ENCODE measurements at places on chromosomes 16 and 17.

DNA sequence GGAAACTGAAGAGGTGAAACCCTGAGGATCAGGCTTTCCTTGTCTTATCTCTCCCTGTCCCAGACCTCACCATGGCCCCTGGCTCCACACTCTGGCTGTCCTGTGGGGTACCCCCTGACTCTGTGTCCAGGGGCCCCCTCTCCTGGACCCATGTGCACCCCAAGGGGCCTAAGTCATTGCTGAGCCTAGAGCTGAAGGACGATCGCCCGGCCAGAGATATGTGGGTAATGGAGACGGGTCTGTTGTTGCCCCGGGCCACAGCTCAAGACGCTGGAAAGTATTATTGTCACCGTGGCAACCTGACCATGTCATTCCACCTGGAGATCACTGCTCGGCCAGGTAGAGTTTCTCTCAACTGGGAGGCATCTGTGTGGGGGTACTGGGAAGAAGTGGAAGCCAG lies 1.4 kb downstream of the CD19 start:
- no peak for DNase-seq

- DNase-seq = no peak
Measured at GRCh38 chr17:17055286-17056155, 13.3 kb downstream of the MPRIP start.

DNA sequence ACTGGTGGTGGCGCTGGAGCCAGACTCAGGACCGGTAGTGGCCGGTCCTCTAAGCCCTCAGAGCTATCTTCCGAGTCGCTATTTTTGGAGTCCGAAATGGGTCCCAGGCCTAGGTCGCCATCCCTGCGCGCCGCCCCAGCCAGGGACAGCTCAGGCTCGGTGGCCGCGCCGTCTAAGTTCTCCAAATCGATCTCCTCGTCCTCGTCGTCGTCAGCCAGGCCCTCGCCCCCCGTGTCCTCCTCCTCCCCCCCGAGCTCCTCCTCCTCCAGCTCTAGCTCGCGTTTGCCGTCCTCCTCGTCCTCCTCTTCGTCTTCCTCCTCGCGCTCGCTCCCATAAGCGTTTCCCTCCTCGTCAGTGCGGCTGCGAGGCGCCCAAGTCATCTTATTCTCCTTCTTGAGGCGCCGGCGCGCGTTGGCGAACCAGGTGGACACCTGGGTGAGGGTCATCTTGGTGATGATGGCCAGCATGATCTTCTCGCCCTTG lies 1.6 kb downstream of the IRX3 start:
- no peak for DNase-seq

- no peak for DNase-seq
Measured at GRCh38 chr17:77555741-77556291, 402.7 kb upstream of the TNRC6C start.

DNA sequence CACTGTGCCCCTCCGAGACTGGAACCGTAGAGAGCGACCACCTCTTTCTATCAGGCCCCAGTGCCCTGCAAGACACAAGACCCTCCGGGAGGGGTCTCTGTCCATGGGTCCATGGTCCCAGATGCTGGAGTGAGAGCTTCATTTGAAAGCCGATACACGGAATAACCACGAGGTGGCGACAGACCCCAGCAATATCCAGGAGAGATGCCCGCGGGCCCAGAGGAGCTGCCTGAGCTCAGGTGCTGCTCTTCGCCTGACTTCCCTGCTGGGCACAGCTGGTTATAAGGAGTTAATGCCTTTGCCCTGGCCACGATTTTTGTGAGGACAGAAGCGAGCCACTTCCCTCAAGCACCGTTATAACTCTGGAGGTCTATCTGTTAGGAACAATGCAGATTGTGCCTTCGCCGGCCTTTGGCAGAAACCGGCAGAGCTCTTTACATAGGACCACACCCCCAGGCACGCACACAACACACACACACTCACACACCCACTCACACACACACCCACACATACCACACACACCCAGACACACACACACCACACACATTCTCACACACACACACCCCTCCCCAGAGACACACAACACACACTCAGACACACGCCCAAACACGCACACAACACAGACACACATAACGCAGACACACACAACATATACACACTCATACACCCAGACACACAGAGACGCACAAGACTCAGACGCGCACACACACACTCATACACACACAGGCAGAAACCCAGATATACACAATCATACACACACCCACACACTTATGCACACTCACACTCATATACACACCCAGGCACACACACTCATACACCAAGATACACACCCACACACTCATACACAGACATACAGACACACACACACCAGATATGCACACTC lies 436.4 kb downstream of the SOX9 start:
- peak; percentile 83 for DNase-seq

GRCh38 chr17:67088639-67089038 lies 44.3 kb downstream of the CACNG1 start:
- no peak for DNase-seq
